H1 (cell line): ENCODE measurements at places on chromosomes 13 and 19.

GRCh38 chr13:113617961-113618360, 33.4 kb downstream of the TFDP1 start:
- no peak for DNase-seq

GRCh38 chr13:51804295-51805172, 571 bp upstream of the DHRS12 start:
- no peak for DNase-seq

DNA sequence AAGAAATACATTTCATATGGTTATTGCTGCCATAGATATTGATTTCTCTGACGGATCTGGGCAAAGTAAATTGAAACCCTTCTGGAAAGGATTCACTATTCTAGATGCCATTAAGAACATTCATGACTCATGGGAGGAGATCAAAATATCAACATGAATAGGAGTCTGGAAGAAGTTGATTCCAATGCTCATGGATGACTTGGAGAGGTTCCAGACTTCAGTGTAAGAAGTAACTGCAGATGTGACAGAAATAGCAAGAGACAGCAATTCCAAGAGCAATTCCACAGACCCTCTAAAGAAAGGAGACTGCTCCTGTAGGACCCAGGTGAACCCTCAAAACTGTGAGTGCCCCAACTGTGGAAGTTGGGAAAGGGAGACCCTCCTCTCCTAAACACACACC, 30.9 kb upstream of the KCTD12 start:
- no peak for DNase-seq

- DNase-seq: no peak
Observed at GRCh38 chr19:58557221-58558065, 968 bp downstream of the UBE2M start.

GRCh38 chr19:35350591-35350990, 2.9 kb downstream of the FFAR1 start:
- DNase-seq: no peak

- no peak for DNase-seq
Observed at GRCh38 chr13:48319531-48320398, 16.2 kb downstream of the RB1 start.

DNA sequence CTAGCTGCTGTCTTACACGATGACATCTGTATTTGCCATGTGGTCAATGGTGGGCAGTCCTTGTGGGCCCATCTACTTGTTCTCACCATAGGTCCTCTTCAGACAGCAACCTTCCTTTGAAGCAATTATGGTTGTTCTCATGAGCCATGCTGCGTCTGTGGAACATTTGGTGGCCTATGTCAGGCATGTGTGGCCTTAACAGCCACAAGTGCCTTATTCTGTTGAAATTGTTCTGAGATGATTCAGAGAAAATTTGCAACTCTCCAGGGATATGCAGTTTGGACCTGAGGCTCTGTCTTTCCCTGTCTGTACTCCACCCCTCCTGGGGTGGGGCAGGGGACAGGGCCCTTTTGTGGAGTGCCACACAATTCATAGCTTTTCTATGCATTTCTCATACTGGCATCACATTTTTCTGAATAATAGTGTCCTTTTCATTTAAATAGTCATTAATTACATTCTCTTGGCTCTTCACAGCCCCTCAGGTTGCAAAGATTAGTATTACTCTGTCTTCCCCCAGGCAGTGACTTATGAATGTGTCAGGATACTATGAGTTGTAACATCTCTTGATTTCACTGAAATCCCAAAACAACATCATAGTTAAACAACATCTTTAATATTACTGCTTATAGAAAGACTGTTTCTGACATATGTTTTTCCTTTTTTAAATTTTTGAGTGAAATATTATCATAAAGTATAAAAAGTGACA, 102.1 kb downstream of the ITGBL1 start:
- DNase-seq: no peak

DNA sequence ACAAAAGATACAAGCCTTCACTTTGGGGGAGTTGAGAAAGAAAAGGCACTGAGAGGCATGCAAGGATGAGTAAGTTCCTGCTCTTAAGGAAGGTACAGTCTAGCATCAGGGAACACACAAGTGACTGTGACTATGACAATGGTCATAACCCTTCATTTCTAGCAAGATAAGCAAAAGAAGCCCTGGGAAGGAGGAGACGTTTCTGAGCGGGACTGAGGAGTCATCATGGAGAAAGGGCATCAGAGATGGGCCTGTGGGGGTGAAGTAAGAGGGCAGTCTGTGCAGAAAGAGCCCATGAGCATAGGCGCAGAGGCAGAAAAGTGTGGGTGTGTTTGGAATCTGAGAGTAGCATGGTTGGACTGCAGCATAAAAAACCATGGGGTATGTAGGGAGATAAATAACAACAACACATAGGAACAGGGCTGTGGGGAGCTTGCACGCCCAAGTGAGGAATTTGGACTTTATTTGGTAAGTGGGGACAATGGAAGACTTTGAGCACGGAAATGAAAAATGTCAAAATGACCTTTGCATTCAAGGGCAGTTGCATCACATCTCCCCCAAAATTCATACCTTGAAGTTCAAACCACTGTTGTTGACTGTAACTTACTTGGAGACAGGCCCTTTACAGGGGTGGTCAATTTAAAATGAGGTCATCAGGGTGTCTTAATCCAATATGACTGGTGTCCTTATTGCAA, 86.7 kb downstream of the MBNL2 start:
- no peak for DNase-seq

GRCh38 chr19:49801966-49802661, 11.0 kb downstream of the FUZ start:
- peak; percentile 84 for DNase-seq

GRCh38 chr13:114099918-114100445, 32.4 kb downstream of the RASA3 start:
- no peak for DNase-seq

DNA sequence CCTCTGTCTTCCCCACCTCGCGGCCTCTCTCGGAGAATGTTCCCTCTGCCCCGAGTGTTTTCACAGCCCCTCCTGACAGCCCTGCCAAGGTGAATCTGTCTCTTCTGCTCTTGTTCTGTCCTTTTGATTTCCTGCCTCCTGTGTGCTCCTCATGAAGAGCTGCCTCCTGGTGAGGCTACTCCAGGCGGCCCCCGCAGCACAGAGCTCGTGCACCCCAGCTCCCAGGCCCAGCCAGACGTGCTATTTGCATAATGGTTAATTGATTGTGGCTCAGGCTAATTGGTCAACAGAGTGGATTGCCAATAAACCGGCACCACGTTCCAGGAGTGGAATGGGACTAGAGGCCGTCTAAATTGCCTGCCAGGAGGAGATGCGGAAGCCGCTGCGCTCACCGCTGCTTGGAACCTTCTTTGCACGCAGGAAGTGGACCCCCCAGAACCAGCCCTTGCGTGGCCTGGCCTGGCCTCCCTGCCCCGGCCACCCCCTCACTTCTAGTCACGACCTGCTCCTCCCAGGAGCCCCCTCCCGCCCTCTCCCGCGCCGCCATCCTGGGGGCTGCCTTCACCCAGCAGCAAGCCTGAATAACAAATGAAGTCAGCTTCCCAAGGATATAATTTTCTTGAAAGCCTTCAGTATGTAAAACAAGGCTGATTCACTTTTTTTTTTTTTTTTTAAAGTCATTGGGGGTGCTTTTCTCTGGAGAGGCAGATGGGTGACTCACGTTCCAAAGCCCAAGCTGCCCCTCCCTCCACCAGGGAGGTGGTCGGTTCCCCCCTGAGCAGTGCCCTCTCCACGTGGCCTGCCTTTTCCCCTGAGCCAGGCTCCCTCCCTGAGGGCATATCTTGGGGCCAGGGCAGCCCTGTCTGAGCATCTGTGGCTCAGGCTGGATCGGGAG, 144.0 kb downstream of the KDM4B start:
- DNase-seq: no peak

GRCh38 chr19:48509467-48510194, 2.0 kb downstream of the LMTK3 start:
- no peak for DNase-seq

DNA sequence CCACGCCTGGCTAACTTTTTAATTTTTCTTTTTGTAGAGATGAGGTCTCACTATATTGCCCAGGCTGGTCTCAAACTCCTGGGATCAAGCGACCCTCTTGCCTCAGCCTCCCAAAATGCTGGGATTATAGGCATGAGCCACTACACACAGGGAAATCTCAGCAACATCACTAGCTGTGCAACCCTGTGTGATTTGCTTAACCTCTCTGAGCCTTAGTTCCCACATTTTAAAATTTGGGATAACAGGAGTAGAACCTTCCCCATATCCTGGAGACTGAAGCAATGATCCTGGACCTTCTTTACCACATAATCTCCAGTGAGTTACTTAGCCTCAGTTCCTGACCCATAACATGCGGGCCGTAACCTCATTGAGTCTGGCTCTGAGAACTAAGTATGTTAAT, 139.1 kb downstream of the IER2 start:
- no peak for DNase-seq

- no peak for DNase-seq
Observed at GRCh38 chr19:50368649-50369570, 3.5 kb upstream of the NAPSA start.

DNA sequence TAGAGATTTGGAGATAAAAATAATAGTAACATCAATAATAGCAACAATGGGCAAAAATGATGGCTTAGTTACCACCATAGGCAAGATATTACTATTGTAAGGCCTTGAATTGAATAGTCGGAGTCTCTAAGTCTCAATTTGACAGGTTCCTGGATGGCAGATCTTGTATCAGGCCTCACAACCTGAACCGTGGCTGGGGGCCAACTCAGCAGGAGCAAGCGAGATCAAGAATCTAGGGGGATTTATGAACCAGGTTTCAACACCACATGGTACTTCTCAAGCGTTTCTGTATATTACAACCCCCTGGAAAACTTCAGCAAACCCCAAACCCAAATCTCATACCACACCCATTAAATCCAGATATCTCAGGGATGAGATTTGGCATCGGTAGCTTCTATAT, 573.8 kb downstream of the LIG4 start:
- DNase-seq: no peak

GRCh38 chr19:29524912-29525831, 622 bp upstream of the VSTM2B start:
- no peak for DNase-seq

GRCh38 chr13:111186305-111186935, 71.3 kb downstream of the ARHGEF7 start:
- no peak for DNase-seq

DNA sequence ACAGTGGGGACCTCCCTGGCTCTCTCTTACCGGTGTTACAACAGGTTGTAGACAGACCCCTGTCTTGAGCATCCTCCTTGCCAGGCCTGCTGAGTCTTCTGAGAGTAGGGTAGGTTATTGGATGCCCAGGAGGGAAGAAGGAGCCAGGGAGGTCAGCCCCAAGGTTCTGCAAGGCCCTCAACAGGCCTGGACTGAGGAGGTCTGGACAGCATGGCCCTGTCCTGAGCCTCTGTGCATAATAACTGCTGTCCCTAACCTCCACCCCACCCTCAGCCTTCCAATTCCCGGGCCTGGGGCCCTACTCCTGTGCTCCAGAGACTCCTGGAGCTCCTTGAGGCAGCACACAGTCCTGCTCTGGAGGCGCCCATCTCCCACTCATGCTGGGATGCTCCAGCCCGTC, 336 bp downstream of the CD22 start:
- DNase-seq: no peak

DNA sequence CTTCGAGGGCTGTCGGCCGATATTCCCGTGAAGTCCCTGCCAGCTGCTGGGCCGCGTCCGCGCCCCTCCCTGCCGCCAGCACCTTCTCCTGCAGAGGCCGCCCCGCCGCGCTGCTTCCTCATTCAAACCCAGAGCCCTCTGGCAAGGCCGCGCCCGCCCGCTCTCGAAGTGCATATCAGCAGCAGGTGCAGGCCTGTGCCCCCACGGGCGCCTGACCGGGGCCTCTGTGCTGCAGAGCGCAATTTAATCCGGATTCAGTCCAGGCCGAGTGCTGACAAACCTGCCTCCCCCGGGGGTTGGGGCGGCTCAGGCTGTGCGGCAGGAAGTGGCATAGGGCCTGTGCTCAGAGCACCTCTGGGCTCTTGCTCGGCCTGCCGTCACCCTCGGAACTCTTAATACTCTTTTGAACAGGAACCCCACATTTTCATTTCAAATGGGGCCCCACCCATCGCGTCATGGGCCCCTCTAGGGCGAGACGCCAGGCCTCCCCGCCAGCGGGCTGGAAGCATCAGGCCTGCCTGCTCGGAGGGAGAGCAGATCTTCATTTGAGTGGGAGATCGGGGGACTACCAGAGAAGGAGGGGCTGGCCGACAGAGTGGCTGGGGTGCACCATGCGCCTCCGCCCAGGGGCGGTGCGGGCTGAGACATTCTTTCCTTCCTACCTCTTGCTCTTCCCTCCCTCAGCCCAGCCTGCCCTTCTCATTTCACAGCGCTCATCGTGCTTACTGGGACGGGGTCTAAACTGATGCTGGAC, 125.7 kb downstream of the TNFRSF19 start:
- DNase-seq: no peak

- no peak for DNase-seq
Observed at GRCh38 chr13:111211789-111212516, 96.8 kb downstream of the ARHGEF7 start.

GRCh38 chr19:32040236-32040635, 305.2 kb upstream of the ZNF507 start:
- DNase-seq: no peak
